ENCODE measurements at places on chromosomes 16 and 17.

GRCh38 chr17:41943492-41943891, 13.1 kb downstream of the ODAD4 start:
- DNase-seq, result no peak

DNA sequence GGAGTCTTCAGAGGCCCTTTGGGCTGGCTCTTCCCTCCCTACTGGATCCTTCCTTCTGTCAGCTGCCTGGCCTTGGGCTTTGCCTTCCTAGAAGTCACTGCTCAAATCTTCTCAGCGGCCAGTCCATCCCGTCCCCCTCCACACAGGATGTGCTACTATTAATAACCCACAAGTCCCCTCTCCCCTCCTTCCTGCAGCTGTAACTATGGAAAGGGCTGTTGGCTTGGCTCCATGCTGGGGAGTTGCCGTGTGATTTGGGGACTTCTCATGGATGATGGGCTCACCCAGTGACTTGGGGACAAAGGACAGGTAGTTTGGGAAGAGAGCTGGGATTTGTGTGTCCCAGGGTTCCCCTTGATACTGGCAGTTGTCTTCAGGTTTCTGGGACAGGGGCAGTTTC, 19.4 kb downstream of the TMEM94 start:
- no peak for DNase-seq

GRCh38 chr16:276426-277077, 808 bp upstream of the RGS11 start:
- no peak for DNase-seq

GRCh38 chr17:38621538-38621937, 15.8 kb upstream of the SRCIN1 start:
- no peak for DNase-seq

DNA sequence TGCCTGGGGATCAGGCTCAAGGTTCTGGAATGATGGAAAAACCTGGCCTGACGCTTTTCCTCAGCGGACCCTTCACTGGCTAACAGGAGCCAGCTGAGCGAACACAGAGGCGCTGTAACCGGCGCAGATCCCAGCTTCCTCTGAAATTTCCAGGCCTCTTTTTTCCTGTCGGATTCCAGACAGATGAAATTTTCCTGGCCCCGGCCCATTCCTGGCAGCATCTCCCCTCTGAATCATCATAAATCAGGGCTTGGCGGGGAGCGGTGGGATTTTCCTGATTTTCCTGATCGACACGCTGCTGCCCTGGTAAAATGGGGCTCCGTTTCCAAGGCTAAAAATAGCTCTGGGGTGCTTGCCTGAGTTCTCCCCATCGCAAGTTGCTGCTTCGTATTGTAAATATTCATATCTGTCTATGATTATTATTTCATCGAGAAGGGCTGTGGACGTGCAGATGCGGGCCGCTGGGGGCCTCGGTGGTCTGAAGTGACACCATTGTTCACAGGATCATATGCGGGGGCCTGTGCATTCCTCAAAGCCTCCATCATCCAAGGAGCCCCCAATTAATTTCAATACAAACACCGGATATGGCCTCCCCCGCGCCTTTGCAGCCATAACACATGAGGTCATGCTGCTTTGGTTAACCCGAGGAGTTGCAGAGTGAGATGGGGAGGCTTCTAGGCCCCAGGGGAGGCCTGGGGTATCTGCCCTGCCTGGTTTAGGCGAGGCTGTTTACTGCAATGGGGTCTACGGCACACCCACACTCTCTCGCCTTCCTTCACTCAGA, 45.8 kb upstream of the ETV4 start:
- DNase-seq, result no peak

DNA sequence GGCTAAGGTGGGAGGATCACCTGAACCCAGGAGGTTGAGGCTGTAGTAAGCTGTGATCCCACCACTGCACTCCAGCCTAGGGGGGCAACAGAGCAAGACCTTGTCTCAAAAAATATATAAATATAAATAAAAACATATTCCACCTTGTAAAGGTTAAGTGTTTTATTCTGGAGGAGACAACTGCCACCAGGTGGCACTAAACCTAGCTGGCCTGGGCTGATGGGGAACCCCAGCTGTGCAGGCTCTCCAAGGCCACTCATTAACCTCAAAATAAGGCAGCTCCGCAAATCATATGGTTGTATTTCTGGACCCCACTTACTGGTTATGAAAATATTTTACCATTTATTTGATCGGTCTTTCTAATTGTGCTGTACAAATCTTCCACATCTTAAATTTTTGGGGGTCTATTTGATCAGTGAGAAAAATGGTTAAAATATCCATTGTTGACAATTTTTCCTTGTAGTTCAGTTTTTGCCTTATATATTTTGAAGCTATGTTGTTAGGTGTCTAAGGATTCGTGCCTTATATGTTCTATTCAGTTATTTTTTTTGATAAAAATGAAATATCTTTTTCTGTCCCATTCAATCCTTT, 8.5 kb upstream of the ICAM2 start:
- DNase-seq, result no peak

DNA sequence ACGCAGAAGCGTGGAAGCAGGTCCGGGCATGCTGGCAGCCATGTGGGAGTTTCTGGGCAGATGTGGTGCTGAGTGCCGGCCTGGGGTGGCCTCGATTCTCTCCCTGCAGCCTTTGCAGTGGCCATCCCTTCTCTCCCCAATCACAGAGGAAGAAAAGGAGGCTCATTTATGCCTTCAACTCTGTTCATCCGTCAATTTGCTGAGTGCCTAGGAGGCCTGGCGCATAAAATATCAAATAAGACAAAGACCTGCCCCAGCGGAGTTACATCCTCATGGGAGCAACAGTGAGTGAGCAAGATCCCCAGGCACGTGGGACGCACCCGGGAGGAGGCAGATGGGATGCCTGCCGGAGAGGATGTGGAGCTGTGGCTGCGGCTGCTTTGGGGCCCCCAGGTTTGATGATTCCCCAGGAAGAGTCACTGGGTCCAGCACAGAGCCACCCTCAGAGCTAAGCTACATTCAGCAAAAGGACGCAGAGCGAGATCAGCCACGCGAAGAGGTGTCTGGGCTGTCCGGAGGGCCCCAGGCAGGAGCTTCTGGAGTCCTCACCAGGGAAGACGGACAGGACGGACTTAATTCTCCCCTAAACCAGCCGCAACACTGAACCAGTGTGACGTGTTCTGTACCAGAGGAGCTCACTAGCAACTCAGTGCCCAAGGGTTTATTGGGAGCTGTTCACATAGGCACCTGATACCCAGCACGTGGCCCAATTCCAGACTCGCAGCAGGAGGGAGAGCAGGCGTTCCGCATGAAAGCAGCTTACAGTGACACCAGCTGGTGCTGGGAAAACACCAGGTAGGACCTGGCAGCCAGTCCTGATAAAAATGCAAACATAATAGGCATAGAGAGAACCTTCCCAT, 11.3 kb downstream of the CA5A start:
- no peak for DNase-seq

GRCh38 chr16:8669481-8669880, 4.9 kb upstream of the ABAT start:
- DNase-seq, result no peak

DNA sequence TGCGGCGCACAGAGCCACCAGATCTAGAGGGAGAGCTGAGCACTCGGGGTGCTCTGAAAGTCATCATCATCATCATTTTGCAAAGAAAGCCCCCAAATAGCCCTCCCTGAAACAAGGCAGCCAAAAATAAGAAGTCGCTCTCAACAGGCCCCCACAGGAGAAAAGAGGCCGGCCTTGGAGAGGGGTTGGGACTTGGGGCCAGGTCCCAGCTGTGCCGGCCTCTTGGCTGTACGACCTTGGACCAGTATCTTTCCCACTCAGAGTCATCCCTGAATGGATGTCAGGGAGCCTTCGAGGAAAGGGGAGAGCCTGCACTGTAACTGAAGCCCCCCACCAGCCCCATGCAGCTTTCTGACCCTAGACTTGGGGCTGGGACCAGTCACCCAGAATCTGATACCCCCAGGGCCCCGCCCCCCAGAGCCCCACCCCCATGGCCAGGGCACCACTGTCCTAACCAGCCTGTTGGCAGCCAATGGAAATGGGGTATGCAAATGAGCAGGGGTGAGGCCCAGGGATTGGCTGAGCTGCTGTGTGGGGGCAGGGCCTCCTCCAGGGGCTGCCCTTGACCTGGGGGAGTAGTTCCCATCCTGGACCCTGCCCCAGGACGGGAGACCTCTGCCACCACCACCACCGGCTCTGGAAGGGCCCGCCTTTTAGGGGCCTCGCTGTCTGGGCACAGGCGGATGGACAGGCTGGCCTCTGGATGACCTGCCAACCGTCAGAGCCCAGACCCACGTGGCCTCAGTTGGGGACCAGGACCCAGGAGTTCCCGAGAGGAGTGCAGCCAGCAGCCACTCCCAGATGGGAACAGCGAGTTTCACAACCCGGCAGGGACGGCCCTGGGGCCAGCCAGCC, 15.4 kb downstream of the ZFPM1 start:
- DNase-seq, result no peak
